ENCODE measurements at places on chromosomes 7 and 10. TPM values are rescaled to one million over a fixed set of nuclear protein-coding genes. Genes with fewer than 3 reads are reported as not detected.

GALNT17 gene
- not detected for total RNA-seq

GRK5 gene
- 27.8 TPM for total RNA-seq

KIF5B gene
- 57.9 TPM for total RNA-seq

AGR3 gene
- total RNA-seq, result not detected

AP1S1 gene
- 32.1 TPM for total RNA-seq

OR2A5 gene
- not detected for total RNA-seq

UPK3BL1 gene
- total RNA-seq, result 19.0 TPM

OR6B1 gene
- not detected for total RNA-seq

STK31 gene
- 0.08 TPM for total RNA-seq

DRGX gene
- total RNA-seq, result not detected

NKX1-2 gene
- total RNA-seq, result not detected

NODAL gene
- total RNA-seq, result 0.26 TPM

ARMC3 gene
- not detected for total RNA-seq

MEOX2 gene
- total RNA-seq, result not detected

AKR1D1 gene
- not detected for total RNA-seq

ZNF727 gene
- 0.15 TPM for total RNA-seq

CFAP46 gene
- not detected for total RNA-seq

PPP1R17 gene
- not detected for total RNA-seq

C10orf53 gene
- total RNA-seq, result not detected

FAM25A gene
- total RNA-seq, result not detected

TAS2R4 gene
- total RNA-seq, result 0.70 TPM

CCM2 gene
- 125 TPM for total RNA-seq

ELMO1 gene
- total RNA-seq, result 102 TPM

NUTM2E gene
- 0.12 TPM for total RNA-seq

ANKRD2 gene
- not detected for total RNA-seq

GRM3 gene
- total RNA-seq, result not detected

TRRAP gene
- 54.4 TPM for total RNA-seq

STEAP1B gene
- 1.3 TPM for total RNA-seq

CPA2 gene
- total RNA-seq, result not detected

FAM25G gene
- total RNA-seq, result not detected

TRIM73 gene
- 10.1 TPM for total RNA-seq
